DMS153 (cell line): ENCODE measurements at places on chromosomes 16 and 17.

GRCh38 chr16:85867189-85867588, 31.8 kb upstream of the IRF8 start:
- DNase-seq: no peak

DNA sequence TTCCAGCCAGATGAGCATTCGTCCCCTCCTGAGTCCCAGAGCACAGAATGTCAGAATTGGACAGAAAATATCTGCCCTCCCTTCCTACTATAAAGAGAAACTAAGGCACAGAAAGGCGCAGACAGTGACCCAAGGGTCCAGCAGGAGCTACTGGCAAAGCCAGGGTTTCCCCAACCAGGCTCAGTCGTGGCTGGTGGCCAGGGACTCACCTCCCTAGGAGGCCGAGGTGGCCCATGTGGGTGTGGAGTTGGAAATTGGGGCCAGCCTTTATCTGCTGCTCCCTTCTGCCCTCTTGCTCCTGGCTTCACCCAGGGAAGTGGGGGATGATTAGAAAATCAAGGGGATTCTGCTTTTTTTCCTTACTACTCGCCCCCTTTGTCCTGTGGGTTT, 1.1 kb downstream of the DRC7 start:
- DNase-seq: no peak

GRCh38 chr16:86085795-86086194, 186.8 kb downstream of the IRF8 start:
- no peak for DNase-seq

GRCh38 chr17:16652847-16653366, 743 bp downstream of the ZNF624 start:
- DNase-seq: no peak

DNA sequence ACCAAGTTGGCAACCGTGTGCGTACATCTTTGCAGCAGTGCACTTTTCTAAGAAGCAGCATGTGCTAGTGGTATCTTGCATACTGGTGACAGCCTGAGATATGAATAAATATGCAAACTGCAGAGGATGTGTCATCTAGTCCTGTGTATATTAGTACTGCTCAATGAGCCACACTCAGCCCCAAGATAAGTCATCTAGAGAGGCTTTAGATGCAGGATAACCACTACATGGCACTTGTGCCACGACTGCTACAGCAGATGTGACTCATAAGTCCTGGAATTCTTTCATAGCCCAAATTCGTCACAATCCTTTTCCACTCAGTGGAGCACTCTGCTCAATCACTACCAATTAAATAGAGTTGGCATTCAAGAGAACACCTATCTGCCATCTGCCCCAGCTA, 171.5 kb downstream of the AXIN2 start:
- no peak for DNase-seq

DNA sequence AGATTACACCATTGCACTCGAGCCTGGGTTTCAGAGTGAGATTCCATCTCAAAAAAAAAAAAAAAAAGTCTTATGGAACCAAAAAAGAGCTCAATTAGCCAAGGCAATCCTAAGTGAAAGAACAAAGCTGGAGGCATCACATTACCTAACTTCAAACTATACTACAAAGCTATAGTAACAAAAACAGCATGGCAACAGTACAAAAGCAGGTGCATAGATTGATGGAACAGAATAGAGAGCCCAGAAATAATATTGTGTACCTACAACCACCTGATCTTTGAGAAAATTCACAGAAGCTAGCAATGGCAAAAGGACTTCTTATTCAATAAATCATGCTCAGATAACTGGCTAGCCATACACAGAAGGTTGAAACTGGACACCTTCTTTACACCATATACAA, 24.7 kb upstream of the CCL2 start:
- DNase-seq: no peak

- no peak for DNase-seq
Observed at GRCh38 chr16:73202161-73202729, 154.3 kb upstream of the ZFHX3 start.

DNA sequence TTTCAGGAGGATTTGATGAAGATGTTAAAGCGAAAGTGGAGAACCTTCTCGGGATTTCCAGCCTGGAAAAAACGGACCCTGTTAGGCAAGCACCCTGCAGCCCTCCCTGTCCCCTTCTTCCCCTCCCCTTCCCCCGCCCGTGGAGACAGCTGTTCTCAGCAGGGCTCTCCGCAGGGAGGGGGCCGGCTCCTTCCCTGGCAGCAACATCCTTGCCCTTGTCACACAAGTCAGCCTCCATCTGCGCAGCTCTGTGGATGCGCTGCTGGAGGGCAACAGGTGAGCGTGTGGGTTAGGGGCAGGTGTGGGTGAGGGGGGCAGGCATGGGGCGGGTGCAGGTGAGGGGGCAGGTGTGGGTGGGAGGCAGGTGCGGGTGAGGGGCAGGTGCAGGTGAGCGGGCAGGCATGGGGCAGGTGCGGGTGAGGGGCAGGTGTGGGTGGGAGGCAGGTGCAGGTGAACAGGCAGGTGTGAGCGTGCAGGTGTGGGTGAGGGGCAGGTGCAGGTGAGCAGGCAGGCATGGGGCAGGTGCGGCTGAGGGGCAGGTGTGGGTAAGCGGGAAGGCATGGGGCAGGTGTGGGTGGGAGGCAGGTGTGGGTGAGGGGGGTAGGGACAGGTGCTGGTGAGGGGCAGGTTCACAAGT, 9.4 kb downstream of the CYBC1 start:
- no peak for DNase-seq

GRCh38 chr16:64882078-64882784, 239.6 kb downstream of the CDH11 start:
- no peak for DNase-seq

- no peak for DNase-seq
Observed at GRCh38 chr16:9114112-9114511, 22.7 kb downstream of the HAPSTR1 start.

DNA sequence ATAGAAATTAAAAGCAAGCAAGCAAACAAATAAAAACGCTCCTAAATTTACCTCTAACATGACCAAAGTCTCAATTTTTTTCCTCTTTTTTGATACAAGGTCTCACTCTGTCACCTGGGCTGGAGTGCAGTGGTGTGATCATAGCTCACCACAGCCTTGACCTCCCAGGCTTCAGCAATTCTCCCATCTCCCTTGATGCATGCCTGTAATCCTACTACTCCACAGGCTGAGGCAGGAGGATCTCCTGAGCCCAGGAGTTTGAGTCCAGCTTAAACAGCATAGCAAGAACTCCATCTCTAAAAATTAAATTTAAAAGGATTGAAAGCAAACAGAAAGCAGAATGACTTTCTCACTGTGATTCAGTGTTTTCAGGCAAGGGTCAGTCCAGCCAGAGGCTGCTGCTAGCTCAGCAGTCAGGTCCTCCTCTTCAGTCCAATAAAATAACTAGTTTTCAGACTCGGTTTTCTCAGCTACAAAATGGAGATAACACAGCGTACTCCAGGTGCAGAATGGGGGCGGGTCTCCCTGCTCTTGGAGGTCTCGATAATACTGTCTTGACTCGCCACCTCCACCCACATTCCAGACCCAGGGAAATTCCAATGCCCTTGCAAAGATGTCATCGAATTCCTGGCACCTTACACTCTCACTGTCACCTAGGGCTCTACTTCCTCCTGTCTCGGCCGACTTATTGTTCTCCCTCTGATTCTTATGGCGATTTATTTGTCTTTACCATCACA, 20.7 kb upstream of the MRTFB start:
- DNase-seq: no peak

DNA sequence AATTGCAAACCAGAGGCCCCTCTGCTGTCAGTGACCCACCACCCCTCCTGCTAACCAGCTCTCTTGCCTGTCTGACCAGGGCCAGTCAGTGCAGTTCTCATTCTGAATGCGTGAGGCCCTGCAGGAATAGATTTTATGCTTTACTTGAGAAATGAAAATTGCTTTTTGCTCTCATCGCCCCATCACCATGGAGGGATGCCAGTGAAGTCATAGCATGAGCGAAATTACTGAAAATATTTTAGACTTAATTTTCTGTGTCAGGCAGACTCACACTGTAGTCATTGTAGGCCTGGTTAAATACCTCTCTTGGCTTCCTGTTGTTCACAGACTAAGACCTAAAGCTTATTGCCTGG, 490.5 kb upstream of the CDH5 start:
- DNase-seq: no peak

DNA sequence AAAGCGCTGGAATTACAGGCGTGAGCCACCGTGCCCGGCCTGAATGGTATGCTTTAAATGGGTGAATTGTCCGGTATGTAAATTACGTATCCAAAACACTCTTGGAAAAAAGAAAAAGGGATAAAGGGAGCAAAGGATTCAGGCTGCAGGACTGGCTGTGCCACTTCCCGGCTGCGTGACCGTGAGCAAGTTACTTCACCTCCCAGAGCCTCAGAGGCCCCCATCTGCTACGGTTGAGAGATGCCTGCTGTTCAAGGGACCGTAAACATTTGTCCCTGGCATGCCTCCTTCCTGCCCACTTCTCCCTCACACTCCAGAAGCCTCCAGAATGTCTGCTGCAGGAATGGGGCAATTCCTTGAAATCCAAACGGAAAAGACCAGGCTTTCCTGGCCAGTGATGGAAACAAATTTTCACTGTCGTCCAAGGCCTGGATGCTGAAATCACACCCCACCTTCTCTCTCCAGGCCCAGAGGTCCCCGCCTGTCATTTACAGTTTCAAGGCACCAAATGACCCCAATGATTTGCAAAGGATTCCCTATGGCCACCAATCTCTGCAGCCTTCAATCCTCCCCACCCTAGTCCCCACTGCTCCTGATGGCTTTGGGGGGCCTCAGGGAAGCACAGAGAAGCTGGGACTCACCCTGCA, 22.9 kb upstream of the LITAF start:
- DNase-seq: no peak

GRCh38 chr16:3770530-3770929, 53.2 kb upstream of the TRAP1 start:
- DNase-seq: no peak

GRCh38 chr17:39973496-39973895, 7.1 kb upstream of the PSMD3 start:
- no peak for DNase-seq

GRCh38 chr16:66083171-66083570, 283.3 kb upstream of the CDH5 start:
- DNase-seq: no peak

- DNase-seq: no peak
Observed at GRCh38 chr16:17227278-17227677, 243.5 kb downstream of the XYLT1 start.

DNA sequence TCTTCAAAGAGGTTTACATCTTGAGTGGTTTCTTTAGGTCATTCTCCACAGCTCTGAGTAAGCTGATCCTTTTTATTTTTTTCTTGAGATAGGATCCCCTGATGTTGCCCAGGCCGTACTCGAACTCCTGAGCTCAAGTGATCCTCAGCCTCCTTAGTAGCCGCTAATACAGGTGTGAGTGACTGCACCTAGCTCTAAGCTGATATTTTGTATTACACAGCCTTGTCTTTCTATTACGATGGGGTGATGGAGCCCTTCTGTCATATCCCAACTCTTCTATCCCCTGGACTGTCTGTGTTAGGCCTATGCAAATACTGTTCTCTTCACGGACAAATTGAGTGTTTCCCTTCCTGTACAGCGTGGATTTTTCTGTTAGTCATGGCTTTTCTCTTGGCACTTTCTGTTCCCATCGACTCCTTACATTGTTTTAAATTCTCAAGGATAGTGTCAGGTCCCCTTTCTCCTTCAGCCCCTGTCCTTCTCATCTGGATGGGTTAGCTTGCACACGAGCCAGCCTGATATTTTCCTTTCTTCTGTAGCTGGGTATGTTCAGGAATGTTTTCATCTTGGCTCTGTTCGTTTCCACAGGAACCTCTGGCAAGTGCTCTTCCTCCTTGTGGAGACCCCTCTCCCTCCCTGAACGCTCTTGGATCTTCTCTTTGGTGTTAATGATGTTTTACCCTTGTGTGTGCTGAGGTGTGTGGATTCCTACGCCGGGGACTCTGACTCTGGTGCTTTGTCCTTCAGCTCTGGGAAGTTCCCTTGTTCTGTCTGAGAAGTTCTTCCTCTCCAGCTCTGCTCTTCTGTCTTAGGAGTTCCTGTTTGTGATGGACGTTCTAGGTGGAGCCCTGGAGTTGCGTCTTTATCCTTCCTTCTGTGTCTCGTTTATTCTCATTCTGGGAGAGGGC, 2.3 kb downstream of the BANP start:
- no peak for DNase-seq

- no peak for DNase-seq
Observed at GRCh38 chr16:4203748-4204147, 38.1 kb downstream of the SRL start.

DNA sequence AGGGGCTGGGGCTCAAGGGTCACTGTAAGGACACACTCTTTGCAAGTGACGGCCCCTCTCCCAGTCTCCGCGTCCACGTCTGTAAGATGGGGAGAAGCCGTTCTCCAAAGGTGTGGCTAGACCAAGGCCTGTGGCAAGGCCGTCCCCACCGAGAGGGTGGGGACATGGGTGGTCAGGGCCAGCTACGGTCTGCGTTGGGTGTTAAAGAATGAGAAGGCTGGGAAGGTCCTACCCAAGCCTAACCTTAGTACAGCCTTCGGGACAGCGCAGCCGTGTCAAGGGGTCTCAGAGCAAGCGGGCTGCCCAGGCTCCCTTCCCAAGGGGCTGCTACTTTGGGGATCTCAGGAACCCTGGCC, 1.9 kb downstream of the C1QTNF8 start:
- no peak for DNase-seq

DNA sequence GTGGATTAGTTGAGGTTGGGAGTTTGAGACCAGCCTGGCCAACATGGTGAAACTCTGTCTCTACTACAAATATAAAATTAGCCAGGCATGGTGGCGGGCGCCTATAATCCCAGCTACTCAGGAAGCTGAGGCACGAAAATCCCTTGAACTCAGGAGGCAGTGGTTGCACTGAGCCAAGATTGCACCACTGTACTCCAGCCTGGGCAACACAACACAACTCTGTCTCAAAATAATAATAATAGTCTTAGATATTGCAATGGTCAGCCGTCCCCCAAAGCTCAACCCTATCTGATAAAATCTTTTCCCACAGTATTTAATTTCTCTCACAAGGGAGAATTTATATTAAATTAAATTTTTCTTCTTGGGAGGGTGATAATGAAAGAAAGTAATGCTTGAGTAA, 169.6 kb downstream of the XYLT1 start:
- no peak for DNase-seq

GRCh38 chr17:81309859-81310839, 15.0 kb upstream of the SLC38A10 start:
- no peak for DNase-seq

DNA sequence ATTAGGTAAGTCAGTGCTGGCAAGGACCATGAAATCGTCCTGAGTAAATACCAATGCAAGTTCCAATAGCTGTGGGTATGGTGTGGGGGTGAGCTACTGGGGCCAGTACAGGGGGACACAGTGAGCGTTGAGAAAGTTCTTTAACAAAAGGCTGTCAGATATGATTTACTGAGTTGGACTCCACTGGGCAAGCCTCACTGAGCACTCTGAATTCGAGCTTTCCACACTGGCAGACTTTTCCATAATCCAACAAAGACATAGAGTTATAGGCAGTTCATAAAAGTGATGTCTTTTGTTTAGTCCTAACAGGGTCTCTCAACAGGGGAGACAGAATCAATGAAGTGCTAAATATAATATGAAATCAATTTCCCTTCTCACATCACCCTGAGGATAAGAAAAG, 489.0 kb downstream of the KCNJ2 start:
- no peak for DNase-seq

- no peak for DNase-seq
Observed at GRCh38 chr17:830950-831349, 48.8 kb downstream of the MRM3 start.

- DNase-seq: peak; percentile 77
Observed at GRCh38 chr16:81618661-81619060, 160.4 kb upstream of the PLCG2 start.

- peak; percentile 49 for DNase-seq
Observed at GRCh38 chr17:82781894-82782274, 30.0 kb downstream of the TBCD start.
